Psoas muscle (tissue), 8 donors: ENCODE measurements at places on chromosomes 11 and 22. TPM values are rescaled to one million over a fixed set of nuclear protein-coding genes. Genes with fewer than 3 reads are reported as not detected.

DNA sequence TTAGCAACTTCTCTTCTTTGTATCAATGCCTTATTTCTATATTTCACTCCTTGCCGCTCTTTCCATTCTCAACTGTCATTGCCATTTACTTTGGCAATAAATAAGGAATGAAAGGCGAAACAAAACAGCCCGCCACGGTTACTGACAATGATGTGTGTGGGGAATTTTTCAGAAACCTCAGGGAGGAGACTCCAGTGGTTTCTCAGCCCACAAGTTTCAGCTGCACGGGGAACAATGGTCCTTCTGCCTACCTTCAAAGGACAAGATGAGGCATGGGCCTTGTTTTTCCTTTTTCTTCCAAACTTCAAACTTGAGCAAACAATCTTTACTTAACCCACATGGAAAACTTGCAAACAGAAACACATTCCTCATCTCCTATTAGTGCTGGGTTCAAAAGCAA, 409.4 kb downstream of the METTL15 start:
- no peak for DNase-seq

ADM2 gene
- 0.01 TPM for polyA plus RNA-seq

DNA sequence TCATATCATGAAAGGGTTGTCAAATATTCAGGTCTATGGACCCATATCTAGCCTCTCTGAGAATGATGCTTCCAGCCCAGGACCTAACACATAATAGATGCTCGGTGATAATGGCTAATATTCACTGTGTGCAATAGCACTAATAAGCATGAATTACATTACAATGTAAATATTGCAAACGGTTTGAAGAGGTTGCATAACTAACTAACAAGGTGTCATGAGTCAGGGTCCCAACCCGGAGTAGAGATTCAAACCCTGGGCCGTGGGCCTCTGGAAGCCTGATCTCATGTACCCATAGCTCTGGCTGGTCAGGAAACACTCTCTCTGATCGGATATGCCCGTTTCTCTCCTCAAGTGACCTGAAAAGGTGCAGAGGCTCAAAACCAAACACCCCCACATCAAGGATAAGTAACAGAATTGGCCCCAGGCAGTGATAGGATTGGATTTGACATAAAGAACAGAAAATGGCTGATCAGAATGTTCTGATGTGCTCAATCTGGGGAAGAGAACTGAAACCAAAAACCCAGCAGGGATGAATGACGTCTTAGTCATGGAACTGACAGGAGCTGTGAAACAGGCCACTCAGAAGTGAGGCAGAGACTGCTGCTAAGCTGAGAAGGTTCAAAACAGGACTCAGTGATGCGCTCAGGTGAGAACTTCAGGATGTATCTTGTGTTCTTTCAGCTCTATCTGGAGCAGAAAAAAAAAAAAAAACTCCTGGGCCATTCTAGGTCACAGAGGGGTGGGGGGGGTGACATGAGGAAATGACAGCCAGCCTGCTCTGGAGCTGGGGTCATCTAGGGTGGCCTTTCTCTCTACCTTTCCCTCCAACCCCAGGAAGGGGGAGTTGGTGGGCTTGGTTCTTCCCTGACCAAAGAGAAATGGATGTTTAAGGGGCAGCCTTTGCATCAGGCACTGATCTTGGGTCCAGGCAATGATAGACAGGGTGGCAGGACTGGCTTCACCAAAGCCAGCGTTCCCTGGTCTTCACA, 6.6 kb upstream of the KCTD17 start:
- no peak for DNase-seq

GRCh38 chr22:29821291-29822016, 16.6 kb downstream of the ASCC2 start:
- peak; percentile 61 for DNase-seq

GRCh38 chr11:40129266-40129665, 1330.2 kb downstream of the LRRC4C start:
- no peak for DNase-seq

DNA sequence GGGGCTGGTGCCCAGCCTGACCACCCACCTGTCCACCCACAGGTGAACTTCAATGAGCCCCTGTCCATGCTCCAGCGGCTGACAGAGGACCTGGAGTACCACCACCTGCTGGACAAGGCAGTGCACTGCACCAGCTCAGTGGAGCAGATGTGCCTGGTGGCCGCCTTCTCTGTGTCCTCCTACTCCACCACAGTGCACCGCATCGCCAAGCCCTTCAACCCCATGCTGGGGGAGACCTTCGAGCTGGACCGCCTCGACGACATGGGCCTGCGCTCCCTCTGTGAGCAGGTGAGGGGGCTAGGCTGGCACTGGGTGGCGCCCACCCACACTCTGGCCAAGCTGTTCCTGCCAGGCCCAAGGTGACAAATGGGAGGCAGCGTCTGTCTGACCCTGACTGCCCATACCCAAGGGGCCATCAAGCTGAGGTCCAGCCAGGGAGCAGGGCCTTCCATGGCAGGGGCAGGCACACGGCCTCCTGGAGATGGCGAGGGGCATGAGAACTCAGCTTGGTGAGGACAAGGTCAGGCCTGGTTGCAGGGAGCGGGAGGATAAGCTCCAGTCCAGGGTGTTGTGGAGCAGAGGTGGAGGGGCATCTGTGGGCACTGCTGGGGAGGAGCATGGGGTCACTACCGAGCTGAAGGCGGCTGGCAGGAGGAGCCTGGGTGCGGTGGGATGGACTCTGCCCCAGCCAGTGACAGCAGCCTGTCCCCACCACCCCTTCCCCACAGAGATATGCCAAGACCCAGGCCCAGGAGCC, 77.7 kb downstream of the MORC2 start:
- DNase-seq: no peak

GRCh38 chr11:123601743-123602142, 52.7 kb downstream of the SCN3B start:
- no peak for DNase-seq

DNA sequence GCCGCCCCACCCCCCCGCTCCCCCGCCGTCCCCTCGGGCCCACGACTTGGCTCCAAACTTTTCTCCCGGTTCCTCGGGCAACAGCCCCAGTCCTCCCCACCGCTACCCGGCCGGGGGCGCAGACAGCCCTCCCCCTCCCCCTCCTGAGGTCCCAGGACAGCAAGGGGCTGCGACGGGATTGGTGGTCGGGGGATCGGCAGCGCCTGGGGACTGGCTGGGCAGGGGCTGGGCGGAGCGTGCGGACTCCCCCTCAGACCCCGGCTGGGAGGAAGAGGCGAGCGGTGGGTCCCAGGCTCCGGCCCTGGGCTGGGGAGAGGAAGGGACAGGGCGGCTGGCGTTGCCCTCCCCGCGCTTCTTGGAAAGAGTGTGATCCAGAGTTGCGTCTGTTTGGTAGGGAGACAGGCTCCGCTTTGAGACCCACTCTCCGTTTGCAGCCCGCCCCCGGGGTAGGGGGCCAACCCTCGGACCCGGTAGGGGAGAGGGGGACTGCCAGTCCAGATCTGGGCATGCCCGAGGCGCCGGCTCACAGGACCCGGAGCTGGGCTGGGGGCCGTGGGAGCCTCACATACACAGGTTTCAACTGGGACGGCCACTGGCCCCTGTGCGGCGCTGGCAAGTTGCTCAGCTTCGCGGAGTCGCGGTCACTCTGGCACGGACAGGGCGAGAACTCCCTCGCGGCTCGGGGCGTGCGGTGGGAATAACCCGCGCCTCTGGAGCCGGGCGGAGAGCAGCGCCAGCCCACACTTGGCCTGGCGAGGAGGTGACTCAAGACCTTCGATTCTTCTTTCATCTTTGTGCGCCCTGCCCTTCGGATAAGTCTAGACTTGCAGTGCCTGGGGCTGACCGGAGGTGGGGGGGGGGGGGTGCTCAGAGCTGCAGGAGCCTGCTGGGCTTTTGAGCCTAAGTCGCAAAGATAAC, 999 bp downstream of the TSKU start:
- peak; percentile 77 for DNase-seq

OR2AG2 gene
- polyA plus RNA-seq: not detected

GRCh38 chr22:32202539-32203180, 2.2 kb downstream of the RFPL2 start:
- DNase-seq: no peak

- no peak for DNase-seq
These were observed 520.8 kb upstream of the KIRREL3 start for GRCh38 chr11:127521413-127521812.

PDGFD gene
- polyA plus RNA-seq: 0.53 TPM

COX8A gene
- polyA plus RNA-seq: 1,663 TPM

TP53AIP1 gene
- 0.51 TPM for polyA plus RNA-seq

DNA sequence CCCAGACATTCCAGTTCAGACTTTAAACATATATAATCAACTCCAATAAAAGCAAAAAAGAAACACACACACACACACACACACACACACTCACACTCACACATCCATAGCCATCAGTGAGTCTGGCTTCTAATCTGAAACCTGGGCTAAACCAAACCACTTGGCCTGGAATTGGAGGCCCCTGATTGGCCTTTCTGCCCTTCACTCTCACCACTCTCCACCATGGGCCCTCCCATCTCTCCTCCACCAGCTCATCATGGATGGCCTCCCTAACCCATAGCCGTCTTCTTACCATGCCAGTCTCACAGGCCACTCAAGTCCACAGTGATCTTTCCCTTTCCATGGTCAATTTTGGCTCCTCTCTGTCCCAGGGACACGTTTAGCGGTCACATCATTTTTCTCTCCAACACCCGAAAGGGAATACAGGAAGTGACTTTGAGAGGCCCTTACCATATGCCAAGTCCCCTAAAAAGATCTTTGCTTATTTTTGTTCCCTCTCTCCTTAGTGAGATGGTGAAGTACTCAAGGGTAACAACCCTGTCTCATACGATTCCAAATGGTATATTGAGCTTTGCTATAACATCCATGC, 66.6 kb downstream of the ENDOD1 start:
- no peak for DNase-seq

DNA sequence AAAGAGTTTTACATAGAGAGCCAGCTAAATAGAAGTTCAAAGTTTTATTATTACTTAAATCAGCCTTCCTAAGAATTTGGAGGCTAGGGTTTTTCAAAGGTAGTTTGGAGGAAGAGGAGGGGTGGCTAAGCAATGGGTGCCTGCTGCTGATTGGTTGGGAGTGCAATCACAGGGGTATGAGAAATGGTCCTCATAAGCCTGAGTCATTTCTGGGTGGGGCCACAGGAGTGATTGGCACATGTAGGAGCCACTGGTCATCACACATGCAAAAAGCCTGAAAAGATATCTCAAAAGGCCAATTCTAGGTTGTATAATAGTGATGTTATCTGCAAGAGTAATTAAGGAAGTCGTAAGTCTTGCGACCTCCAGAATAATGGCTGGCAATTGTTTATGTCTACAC, 12.9 kb downstream of the OR51L1 start:
- no peak for DNase-seq

DNA sequence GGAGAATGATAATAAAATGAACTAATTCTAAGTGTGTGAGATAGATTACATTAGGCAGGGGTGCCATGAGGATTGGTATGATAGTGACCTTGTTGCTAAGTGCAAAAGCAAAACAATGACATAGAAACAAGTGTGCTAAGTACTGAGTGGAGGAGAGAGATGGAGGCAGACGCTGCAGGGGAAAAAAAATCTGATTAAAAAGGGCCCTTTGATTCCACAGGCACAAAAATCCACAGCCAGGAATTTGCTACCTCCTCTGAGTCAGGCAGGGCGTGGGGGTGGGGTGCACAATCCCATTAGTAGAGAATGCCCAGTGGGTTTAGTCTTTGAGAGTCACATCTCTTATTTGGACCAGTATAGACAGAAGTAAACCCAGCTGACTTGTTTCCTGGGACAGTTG, at the start of gene CNTF:
TSS of gene CNTF (plus strand) at position 322 of the 400 bp plus-strand sequence. CDS start 88 bp downstream, outside the sequence.
- DNase-seq: no peak

DNA sequence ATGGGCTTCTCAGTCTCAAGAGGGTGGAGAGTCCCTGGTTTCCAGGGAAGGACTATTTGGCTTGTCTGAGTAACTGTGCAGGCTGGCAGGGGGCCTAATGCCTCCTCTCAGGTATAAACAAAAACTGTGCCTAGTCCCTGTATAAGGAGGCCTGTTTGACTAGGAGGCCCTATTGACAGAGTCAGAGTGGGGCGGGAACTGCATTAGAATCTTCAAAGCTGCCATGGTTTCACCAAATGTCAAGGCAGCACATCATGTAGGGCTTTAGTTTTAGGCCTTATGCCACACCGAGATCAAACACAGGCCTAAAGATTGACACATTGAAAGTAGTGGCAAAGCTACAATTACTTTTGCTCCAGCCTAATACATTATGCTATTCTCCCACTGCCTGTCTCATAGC, 611.5 kb upstream of the B3GAT1 start:
- no peak for DNase-seq

OR8G5 gene
- not detected for polyA plus RNA-seq

SMTNL1 gene
- 19.7 TPM for polyA plus RNA-seq

DNA sequence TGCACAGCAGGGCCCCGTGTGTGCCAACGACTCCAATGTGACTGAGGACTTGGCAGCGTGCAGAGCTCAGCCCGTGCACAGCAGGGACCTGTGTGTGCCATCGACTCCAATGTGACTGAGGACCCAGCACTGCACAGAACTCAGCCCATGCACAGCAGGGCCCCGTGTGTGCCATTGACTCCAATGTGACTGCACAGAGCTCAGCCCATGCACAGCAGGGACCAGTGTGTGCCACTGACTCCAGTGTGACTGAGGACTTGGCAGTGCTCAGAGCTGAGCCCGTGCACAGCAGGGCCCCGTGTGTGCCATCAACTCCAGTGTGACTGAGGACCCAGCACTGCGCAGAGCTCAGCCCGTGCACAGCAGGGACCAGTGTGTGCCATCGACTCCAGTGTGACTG, 347.8 kb upstream of the B3GAT1 start:
- DNase-seq: no peak

MEI1 gene
- not detected for polyA plus RNA-seq

DNA sequence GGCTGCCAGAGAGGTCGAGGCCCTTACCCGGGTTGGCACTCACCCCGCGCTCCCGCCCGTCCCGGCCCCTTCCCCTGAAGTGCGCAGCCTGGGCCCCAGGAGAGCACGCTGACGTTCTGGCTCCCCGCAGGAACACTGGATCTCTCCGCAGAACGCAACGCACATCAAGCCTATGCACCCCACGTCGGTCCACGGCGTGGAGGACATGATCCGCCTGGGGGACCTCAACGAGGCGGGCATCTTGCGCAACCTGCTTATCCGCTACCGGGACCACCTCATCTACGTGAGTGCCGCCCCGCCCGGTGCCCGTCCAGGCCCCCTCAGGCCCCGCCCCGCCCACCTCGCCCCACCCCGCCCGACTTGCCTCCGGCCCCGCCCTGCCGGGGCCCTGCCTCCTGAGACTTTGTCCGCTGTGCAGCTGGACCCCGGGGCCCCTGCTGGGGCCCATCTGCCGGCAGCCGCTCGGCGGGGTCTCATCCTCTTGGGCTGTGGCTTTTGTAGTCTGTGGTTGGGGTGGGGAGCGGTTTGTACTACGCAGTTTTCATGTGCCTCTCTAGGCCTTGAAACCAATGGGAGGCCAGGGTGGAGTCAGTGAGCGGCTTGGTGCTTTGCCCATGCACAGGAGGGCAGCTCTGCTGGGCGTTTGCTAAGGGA, 19.7 kb downstream of the MYO7A start:
- DNase-seq: no peak

OR8D1 gene
- polyA plus RNA-seq: not detected

- peak; percentile 14 for DNase-seq
These were observed 1.6 kb downstream of the CADM1 start for GRCh38 chr11:115502636-115503082.

DNA sequence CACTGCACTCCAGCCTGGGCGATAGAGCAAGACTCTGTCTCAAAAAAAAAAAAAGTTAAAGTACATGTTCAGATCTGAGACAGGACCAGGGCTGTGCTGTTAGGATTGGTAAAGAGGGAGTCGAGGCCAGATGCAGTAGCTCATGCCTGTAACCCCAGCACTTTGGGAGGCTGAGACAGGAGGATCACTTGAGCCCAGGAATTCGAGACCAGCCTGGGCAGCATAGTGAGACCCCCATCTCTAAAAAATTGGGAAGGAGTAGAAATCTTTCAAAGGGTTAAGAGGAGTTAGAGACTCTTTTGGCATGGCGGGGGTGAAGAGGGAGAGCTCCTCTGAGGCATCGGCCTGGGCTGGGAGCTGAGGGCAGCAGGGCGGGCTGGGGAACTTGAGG, 11.8 kb downstream of the SLC25A45 start:
- DNase-seq: no peak

INS gene
- not detected for polyA plus RNA-seq
